ENCODE measurements at places on chromosomes 7 and 10.

- DNase-seq: no peak
Measured at GRCh38 chr7:44561962-44562621, 11.6 kb downstream of the DDX56 start.

DNA sequence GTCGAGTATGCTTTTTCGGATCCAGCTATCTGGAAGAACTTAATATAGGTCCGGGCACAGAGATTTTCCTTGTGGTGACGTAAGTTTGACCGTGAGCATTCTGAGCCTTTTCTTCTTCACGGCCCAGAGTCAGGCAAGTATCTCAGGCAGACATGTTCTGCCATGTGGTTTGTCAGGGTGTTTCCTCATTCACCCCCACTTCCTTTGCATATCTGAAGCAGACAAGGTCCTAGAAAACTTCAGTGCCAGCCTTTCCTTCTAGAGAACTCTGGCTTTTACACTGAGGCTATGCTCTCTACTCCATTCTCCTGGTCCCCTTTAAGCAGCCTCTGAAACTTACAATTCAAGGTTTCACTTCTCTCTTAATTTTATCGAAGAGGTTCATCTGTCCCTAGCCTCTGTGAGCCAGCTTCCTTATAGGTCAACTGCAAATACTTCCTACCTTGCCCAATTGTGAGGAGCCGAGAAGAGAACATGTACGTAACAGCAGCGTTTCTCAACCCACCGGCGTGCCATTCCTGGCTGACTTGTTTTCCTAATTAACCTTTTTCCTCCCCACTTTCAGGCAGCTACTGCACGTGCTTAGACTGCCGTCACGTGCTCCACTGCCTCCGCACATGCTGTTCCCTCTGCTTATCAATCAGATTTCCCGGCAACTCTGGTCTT lies 47.3 kb downstream of the CDCA7L start:
- DNase-seq: no peak

DNA sequence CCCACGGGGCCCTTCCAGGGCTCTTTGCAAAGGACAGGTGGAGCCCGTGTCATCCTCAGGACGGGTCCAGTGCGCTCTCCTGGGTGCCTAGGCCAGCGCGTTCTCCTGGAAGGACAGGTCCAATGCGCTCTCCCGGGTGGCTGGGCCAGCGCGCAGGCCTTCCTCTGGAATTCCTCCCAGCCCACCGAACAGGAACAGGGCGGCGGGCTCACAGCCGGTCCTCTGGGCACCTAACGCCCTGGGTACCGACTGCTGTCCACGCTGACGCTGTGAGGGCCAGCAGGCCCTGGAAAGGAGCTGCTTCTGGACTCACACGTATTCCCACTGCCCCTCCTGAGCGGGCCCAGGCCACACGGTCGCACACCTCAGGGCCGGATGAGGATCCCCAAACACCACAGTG lies 49.3 kb downstream of the STK32C start:
- DNase-seq: no peak

DNA sequence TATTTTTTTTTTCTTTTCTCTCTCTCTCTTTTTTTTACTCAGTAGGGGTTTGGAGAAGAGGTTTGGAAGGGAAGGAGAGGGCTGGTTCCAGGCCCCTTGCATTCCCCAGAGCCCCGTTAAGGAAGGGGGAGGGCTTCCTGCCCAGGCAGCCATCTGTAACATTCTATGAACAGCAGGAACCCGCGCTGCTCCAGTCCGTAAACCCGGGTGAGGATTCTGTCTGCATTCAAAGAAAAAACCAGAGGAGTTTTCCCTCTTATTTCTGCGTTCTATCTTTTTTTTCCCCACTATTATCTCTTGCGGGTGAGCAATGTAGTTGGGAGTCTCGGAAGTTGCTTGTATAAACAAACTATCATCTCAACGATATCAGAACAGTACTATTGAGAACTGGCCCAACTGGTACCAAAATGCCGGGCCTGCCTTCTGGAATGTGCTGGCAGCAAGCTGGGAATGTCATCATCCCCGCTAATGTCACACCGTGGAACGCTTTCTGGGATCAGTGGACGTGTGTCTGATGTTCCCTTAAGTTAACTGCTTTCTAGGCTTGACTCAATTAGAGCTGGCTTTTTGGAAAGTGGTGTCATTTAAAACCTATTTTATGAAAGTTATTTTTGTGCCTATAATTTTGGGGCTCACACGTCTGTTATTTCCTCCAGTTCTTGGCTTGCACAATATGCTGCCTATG lies 153.1 kb upstream of the MEOX2 start:
- DNase-seq: no peak

GRCh38 chr7:33190688-33191304 lies 61.4 kb downstream of the BBS9 start:
- DNase-seq: no peak

DNA sequence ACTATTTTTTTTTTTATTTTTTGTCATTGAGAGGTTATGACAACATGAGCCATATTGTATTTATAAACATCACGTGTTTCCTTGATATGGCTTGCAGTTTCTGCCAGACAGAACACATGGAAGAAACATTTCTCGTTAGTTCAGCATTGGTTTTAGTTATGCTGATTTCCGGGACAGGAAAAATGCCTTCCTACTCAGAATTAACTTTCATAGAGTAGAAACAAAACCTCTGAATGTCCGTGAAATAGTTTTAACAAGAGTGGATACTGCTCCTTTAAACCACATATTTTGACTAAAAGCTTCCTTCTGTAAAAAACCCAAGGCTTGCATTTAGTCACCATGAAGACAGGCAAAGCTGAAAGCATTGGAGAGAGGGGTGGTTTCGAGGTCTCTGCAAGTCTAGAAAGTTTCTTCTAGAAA lies 240.4 kb downstream of the KIAA1217 start:
- DNase-seq: no peak

- no peak for DNase-seq
Measured at GRCh38 chr10:129275886-129276285, 191.2 kb upstream of the MGMT start.

- DNase-seq: no peak
Measured at GRCh38 chr10:112269266-112269665, 13.9 kb upstream of the TECTB start.

- no peak for DNase-seq
Measured at GRCh38 chr7:142375710-142376313, 118.0 kb upstream of the PRSS58 start.

DNA sequence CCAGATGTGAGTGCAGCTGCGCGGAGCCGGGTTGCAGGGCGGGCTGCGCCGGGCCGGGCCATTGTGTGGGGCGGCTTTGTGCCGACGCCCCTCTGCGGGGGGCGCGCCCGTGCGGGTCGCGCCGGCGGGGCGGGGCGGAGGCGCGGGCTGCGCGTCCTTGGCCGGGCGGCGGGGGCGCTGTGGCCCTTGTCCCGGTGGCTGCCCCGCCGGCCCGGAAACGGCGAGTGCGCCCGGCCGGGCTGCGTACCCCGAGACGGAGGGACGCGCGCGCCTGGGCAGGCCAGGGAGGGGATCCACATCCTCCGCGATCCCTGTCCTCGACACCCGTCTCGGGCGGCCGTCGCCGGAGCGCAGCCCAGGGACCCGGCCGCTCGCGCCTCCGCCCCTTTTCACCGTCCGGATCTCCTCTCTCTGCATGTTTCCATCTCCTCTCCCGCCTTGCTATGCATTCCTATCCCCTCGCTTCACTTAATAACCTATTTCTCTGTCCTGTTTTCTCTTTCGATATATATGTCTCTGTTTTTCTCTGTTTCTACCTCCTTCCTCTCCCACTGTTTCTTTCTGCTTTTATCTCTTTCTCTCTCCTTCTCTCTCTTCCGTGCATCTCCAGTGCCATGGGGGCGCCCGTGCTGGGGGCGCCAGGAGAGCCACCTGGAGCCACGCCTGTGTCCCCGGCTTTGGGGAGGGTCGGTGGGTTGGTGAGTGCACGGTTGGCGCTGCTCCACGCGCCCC lies 765 bp downstream of the PFKFB3 start:
- DNase-seq: no peak

GRCh38 chr10:42646214-42646613 lies 7.8 kb upstream of the ZNF33B start:
- no peak for DNase-seq

DNA sequence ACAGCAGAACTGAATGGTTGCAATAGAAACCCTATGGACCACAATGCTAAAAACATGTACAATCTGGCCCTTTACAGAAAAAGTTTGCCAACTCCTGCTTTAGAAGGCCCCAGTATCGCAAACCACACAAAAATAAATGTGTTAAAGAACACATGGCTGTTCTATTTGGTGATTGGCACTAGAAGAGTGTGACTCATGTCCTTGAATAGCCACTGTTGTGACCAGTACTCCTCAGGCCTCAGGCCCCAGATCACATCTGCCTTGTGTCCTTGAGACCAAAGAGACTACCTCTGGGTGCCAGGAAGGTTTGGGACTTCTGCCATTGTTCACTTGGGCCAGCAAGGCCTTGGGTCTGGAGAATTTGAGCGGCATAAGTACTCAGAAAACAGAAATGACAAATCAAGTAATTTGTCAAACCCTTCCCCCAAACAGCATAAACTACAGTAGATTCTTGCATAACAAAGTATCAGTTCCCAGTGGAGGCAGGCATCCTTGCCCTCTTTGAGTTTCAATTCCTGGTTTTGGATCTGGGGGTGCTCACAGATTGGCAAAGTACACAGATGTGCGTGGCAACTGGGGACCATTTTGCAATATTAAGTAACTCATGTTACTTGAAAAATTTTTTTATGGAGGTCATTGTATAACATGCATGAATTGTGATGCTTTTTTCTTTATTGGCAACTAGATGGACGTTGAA lies 50.2 kb downstream of the MTURN start:
- no peak for DNase-seq

GRCh38 chr10:76769582-76769981 lies 868.0 kb downstream of the KCNMA1 start:
- no peak for DNase-seq

DNA sequence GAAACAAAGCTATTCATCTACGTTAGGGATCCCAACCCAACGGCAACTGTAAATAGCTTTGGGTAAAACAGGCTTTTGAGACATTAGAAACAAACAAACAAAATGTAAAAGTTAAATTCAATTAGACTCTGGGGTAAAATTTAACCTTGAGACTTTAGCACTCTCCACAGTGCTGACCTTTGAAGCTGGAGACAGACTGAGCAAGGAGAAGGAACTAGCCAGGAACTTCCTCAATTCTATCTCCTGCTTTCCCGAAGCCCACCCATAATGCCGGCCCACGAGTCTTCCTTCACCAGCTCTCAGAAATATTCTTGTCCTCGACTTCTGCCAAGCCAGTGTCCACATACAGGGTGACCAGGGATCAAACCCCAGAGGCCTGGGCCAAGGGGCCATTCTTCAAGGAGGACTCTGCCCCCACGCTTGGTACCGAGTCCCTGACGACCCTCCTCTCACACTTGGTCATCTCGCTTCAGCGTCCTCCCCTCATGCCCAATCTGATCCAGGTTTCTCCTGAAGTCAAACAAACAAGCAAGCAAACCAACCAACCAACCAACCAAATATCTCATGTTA lies 114.1 kb downstream of the HIPK2 start:
- DNase-seq: no peak

DNA sequence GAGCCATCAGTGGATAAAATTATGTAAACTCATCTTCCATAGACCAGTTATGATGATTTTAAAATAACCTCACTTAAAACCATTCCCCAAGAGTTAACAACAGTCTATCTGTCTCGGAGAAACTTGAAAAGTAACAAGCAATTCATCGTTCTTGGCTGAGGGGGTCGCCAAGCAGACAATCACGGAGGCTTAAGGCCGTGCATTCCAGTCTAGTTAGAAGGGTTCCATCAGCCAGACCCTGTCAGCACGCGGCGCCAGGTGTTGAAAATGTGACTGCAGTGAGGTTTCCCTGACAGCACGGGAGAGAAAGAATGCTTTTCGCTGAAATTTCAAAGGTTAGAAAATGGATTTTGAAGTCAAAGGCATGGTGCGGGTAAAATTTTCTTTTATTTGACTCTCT lies 1025.0 kb upstream of the CELF2 start:
- no peak for DNase-seq

- no peak for DNase-seq
Measured at GRCh38 chr7:141551782-141552181, 572 bp downstream of the AGK start.

- no peak for DNase-seq
Measured at GRCh38 chr10:47401874-47402640, 18.0 kb upstream of the ZNF488 start.

DNA sequence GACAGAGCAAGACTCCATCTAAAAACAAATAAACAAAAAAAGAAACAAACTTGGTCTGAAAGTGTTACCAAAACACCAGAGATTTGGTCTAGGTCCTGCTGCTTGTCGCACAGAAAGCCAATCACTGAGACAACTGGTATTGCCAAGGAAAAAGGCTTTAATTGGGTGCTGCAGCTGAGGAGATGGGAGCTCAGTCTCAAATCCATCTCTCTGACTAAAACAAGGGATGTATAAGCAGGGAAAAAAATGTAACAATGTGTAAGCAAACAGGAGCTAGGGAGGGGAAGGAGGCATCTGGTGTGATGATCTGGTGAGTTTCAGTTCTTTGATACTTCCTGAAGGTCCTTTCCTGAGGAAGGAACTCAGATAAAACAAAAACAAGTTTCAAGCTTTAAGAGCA lies 8.4 kb upstream of the PDIA4 start:
- DNase-seq: no peak

- DNase-seq: peak; percentile 16
Measured at GRCh38 chr10:130169136-130169859, 33.1 kb downstream of the GLRX3 start.
